Neuronal stem cell (in vitro differentiated cells): ENCODE measurements at places on chromosomes 12 and 14.

GRCh38 chr12:5792343-5792742, 152.7 kb downstream of the ANO2 start:
- no peaks in the 10 kb centered on the region for H3K27me3 ChIP-seq
- H3K4me1 ChIP-seq: no peaks in the 10 kb centered on the region
- no peaks in the 10 kb centered on the region for H3K36me3 ChIP-seq
- no peak overlapping the region for H3K4me3 ChIP-seq
- H3K27ac ChIP-seq: no peak overlapping the region
- no peak for DNase-seq

GRCh38 chr14:30656190-30656632, 34.1 kb downstream of the SCFD1 start:
- H3K4me3 ChIP-seq: no peak overlapping the region
- no peaks in the 10 kb centered on the region for H3K27me3 ChIP-seq
- no peaks in the 10 kb centered on the region for H3K4me1 ChIP-seq
- DNase-seq: peak; percentile 17

DNA sequence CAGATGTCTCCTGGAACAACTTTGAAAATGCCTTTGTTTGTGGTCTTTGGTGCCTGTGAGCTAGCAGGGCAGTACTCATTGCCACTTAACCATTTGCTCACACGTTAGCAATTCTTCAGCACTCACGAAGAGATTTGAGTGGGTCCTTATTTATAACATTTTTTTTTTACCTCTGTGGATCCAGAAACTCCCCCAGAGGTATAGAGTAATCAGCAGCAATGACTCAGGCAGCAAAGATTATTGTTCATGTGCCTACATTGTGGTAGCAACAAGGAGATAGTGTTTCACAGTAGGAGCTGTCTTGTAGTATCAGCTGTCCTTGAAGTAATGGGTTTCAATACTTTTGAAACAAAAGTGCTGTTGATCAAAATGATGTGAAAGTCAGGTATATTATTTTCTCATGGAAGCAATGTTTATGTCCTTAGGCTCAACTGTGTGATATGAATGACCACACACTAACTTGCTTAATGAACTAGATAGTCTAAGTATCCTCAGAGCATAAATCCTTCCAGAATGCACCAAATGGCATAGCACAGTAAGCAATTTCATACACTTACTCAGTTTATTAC, 304.1 kb downstream of the EGLN3 start:
- H3K4me3 ChIP-seq: no peak overlapping the region
- H3K36me3 ChIP-seq: no peaks in the 10 kb centered on the region
- H3K27ac ChIP-seq: no peak overlapping the region
- no peak for DNase-seq

DNA sequence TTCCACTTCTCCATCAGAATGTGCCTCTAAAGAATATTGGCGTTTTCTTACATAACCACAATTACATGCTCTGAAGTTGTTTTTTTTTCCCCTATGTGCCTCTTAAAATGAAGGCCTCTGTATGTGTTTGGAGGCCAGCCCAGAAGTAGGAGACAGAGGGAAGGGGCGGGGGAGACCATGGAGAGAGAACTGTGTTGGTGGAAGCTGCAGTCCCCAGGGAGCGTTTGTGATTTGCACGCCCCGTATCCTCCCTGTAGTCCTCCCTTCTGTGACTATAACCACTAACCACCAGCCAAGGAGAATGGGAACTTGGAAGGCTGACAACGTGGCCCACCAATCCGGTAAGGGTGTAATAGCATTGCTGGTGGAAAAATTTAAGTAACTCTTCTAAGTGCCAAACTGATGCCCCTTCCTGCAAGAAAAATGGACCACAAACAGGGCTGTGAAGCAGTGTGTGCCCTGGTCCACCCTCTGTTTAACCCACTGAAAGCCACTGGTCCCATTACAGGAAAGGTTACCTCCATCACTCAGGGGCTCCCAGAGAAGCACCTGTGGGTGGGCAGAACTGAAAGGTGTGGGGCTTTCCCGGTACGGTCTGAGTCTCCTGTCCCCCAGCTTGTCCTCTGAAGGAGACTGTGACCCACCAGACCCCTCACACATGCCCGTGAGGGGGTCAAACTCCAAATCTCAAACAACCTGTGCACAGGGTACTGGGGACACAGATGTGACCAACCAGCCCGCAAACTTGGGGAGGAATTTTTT, 36.8 kb downstream of the CCDC88C start:
- H3K4me3 ChIP-seq: no peak overlapping the region
- peak overlapping the region; percentile 16 for H3K27ac ChIP-seq
- DNase-seq: no peak
- H3K36me3 ChIP-seq: no peaks in the 10 kb centered on the region
- H3K4me1 ChIP-seq: peaks cover 4% of the 10 kb centered on the region
- H3K27me3 ChIP-seq: no peaks in the 10 kb centered on the region

GRCh38 chr12:30598889-30599288, 96.8 kb downstream of the IPO8 start:
- H3K4me1 ChIP-seq: no peaks in the 10 kb centered on the region
- H3K4me3 ChIP-seq: no peak overlapping the region
- no peak overlapping the region for H3K27ac ChIP-seq
- no peaks in the 10 kb centered on the region for H3K27me3 ChIP-seq
- DNase-seq: no peak
- H3K36me3 ChIP-seq: no peaks in the 10 kb centered on the region

- no peaks in the 10 kb centered on the region for H3K36me3 ChIP-seq
- H3K4me3 ChIP-seq: no peak overlapping the region
- H3K27ac ChIP-seq: peak overlapping the region; percentile 48
- H3K4me1 ChIP-seq: peaks cover 19% of the 10 kb centered on the region
- H3K27me3 ChIP-seq: no peaks in the 10 kb centered on the region
Observed at GRCh38 chr14:68139431-68140075, 320.0 kb downstream of the RAD51B start.
